AG08395 (cell line): ENCODE measurements at places on chromosomes 2 and 18.

DNA sequence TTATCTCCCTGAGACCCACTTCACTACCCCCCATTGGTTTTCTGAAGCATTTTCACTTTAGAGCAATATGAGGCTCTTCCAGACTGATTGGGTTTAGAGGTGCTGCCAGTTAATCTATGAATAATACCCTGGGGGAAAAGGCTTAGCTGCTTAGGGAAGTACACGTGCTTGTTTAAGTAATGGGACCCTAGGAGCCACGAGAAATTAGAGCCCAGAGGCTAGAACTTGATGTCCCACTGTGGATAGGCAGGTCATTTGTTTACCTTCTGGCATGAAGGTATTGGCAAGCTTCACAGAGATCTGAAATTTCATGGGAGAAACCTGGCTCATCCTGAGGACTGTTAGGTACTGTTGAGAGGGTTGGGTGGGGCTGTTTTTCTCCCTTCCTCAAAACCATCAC, 59.7 kb downstream of the CLIP4 start:
- DNase-seq: no peak

GRCh38 chr2:84879584-84880394, 1.1 kb downstream of the TRABD2A start:
- no peak for DNase-seq

- no peak for DNase-seq
Observed at GRCh38 chr2:129698593-129698992, 280.9 kb upstream of the RAB6C start.

GRCh38 chr2:62236499-62236898, 40.6 kb downstream of the B3GNT2 start:
- no peak for DNase-seq

DNA sequence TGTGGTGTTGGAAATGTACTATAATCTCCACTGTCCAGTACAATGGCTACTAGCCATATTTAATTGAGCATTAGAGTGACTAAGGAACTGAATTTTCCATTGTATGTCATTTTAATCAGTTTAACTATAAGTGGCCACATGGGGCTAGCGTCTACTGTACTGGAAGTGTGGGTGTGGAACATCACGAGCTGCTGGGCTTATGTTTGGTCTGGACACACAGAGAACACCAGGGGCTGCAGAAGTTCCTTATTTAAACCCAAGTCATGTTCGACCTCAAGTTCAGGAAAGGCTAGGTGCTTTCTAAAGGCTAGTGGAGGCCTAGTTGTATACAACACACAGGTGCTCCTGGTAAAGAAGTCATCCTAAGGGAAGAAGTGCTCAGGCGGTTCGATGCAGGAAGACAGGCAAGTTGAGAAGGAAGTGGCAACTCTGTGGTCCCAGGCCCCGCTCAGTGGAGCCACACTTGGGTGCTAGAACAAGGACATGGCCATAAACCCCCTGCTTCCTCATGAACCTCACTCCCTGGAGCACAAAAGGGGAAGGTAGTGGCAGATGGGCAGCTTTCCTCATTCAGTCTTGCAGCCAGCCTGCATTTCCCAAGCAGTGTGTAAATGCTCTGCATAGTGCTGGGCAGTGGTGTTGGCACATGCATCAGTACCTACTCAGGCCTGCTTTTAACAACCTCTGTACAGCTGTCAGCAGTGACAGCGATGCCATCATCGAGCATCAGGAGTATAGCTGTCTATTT, 13.3 kb downstream of the LGALSL start:
- DNase-seq: no peak

- no peak for DNase-seq
Observed at GRCh38 chr2:126449677-126450076, 206.3 kb upstream of the GYPC start.

GRCh38 chr2:80053522-80054345, 250.8 kb downstream of the LRRTM1 start:
- DNase-seq: no peak

- no peak for DNase-seq
Observed at GRCh38 chr2:61789807-61790602, 63.9 kb downstream of the FAM161A start.

GRCh38 chr2:223012291-223012690, 39.7 kb upstream of the KCNE4 start:
- DNase-seq: no peak
